ENCODE measurements at places on chromosomes 6 and 20. TPM values are rescaled to one million over a fixed set of nuclear protein-coding genes. Genes with fewer than 3 reads are reported as not detected.

The SLC35D3 gene
- polyA plus RNA-seq = not detected

The RIMS1 gene
- not detected for polyA plus RNA-seq

The MBOAT1 gene
- 3.1 TPM for polyA plus RNA-seq

The EPHA7 gene
- not detected for polyA plus RNA-seq

The RING1 gene
- polyA plus RNA-seq = 9.9 TPM

The PAK5 gene
- not detected for polyA plus RNA-seq

The FHL5 gene
- not detected for polyA plus RNA-seq

The STMND1 gene
- polyA plus RNA-seq = not detected

The REM1 gene
- polyA plus RNA-seq = not detected

The SMIM13 gene
- 1.9 TPM for polyA plus RNA-seq

The GDAP1L1 gene
- not detected for polyA plus RNA-seq

The DLK2 gene
- polyA plus RNA-seq = not detected

The GMPR gene
- 1.3 TPM for polyA plus RNA-seq

The ENPP3 gene
- not detected for polyA plus RNA-seq

The APOBEC2 gene
- 0.33 TPM for polyA plus RNA-seq

The LAMP5 gene
- polyA plus RNA-seq = 1.9 TPM

The RIPPLY2 gene
- not detected for polyA plus RNA-seq

The ORC3 gene
- 29.7 TPM for polyA plus RNA-seq

The SNAI1 gene
- 0.63 TPM for polyA plus RNA-seq

The TPMT gene
- 5.4 TPM for polyA plus RNA-seq

The PNLDC1 gene
- polyA plus RNA-seq = 0.89 TPM

The BPI gene
- polyA plus RNA-seq = not detected

The KIF25 gene
- not detected for polyA plus RNA-seq

The CPNE5 gene
- polyA plus RNA-seq = 280 TPM

All from IgD-negative memory B cell (primary cell).